ENCODE measurements at places on chromosomes 7 and 10.

DNA sequence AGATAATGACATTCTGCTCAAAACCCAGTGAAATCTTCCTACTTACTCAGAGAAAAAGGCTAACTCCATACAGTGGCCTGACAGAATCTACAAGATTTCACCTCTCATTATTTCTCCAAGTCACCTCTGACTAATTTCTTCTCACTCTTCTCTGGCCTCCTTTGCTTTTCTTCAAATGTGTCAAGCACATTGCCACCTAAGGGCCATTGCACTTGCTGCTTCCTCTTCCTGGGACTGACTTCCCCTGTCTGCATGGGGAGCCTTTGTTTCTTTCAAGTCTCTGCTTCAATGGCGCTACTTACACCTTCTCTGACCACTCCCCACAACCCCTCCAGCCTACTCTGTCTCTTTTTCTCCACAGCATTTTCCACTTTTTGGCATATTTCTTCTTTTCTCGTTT, 36.0 kb downstream of the PRTFDC1 start:
- DNase-seq = no peak

- DNase-seq = no peak
These were observed 271.2 kb downstream of the ADRA2A start for GRCh38 chr10:111348076-111348475.

- DNase-seq = no peak
These were observed 1.0 kb downstream of the BUD31 start for GRCh38 chr7:99409806-99410205.

DNA sequence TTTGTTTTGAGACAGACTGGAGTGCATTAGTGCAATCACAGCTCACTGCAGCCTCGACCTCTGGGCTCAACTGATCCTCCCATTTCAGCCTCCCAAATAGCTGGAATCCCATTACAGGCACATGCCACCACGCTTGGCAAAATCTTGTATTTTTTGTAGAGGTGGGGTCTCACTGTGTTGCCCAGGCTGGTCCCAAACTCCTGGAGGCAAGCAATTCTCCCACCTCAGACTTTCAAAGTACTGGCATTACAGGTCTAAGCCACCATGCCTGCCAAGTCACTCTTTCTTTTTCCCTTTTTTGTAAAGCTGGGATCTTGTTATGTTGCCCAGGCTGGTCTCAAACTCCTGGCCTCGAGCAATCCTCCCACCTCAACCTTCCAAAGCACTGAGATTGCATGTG, 8.3 kb upstream of the NPC1L1 start:
- no peak for DNase-seq

- no peak for DNase-seq
These were observed 3.4 kb downstream of the CAV1 start for GRCh38 chr7:116528008-116528789.

DNA sequence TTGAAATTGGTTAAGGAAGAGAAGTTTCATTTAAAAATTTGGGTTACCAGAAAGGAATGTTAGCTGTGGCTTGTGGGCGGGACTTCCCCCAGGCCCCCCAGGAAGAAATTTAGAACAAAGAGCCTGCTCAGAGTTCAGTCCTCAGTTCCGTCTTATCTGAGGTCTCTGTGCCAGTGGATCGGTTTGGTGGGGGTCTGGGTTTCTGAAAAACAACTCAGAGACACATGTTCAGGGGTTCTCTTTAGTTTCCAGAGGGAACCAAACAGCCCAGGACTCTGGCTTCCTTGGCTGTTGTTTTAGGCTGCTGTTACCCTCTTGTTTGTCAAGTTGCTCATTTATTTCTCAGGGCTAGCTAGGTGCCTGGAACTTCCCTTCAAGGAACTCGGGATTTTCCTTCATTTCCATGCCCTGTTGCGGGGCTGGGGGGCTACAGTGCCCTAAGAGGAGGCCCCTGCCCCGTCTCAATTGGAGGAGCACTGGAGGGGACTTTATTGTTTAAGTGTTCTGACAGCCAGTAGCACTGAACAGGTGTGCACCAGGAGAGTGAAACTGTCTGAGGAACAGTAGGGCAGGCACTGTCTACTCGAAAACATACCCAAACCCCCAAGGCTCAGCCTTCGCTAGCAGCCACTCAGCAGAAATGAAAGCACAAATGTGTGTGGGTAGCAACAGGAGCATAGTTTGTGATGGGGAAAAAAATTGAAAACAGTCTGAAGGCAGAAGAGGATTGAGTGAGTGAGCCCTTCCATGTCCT, 59.9 kb downstream of the ALOX5 start:
- peak; percentile 22 for DNase-seq

Measured in activated CD4-positive, alpha-beta T cell treated with anti-CD3 and anti-CD28 coated beads, Interleukin-2, amount 10 ng/mL, durations not matched to agents 7 days and 5 days (primary cell).